Right lung (tissue), 10 donors: ENCODE measurements at places on chromosomes 13 and 19. TPM values are rescaled to one million over a fixed set of nuclear protein-coding genes. Genes with fewer than 3 reads are reported as not detected.

DNA sequence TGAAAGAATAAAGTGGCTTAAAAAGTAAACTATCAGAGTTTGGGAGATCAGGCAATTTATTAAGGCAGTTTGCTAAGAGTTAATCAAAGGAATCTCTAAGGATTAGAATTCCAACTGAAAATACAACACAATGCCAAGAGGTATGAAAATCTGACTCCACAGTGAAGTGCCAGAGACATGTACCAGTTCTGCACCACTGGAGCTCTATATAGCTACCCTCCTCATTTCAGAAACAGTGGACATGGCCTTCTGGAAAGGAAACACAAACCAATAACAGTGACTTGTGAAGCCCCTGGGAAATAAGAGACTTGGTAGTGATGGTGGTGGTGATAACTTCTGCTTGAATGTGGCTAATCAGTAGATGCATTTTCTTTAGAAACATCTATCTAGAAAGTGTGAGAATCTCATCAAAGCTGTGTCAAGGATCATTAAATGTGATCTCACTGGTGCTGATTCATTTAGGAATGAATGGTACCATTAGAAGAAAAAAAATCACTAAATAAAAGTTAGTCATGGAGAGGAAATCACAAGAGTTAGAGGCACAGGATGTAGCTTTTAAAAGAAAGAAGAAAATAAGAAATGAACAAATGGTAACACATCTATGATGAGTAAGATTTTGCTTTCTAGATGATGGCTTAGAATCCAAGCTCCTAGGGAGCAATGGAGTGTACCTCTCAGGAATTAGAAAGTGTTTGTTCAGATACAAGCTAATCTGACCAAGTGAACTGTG, 20.1 kb upstream of the N4BP2L1 start:
- DNase-seq: no peak

DNA sequence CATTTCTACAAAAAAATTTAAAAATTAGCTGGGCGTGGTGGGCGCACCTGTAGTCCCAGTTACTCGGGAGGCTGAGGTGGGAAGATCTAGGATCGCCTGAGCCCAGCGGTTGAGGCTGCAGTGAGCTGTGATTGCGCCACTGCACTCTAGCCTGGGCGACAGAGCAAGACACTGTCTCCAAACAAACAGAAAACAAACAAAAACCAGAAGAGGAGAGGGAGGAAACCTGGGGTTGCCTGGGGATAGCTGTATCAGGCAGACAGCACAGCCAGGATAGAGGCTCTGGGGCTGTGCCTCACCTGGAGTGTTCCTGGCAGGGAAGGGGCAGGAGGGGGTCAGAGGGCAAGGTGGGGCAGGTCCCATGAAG, 2.6 kb upstream of the POLR2E start:
- no peak for DNase-seq

DNA sequence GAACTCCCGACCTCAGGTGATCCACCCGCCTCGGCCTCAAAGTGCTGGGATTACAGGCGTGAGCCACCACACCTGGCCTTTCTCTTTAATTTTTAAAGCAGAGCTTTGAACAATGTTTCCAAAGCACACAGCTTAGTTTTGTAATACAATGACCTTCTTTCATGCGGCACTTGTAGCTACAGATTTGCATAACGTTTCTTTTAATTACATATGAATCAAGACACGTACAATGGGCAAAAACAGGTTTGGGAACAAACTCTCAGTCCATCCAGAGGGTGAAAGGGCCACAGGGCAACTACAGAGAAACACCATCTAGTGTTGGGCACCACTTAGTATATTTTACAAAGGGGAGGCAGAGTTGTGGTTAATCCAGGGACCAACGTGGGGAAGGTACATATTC, 19.0 kb upstream of the S1PR4 start:
- no peak for DNase-seq

DNA sequence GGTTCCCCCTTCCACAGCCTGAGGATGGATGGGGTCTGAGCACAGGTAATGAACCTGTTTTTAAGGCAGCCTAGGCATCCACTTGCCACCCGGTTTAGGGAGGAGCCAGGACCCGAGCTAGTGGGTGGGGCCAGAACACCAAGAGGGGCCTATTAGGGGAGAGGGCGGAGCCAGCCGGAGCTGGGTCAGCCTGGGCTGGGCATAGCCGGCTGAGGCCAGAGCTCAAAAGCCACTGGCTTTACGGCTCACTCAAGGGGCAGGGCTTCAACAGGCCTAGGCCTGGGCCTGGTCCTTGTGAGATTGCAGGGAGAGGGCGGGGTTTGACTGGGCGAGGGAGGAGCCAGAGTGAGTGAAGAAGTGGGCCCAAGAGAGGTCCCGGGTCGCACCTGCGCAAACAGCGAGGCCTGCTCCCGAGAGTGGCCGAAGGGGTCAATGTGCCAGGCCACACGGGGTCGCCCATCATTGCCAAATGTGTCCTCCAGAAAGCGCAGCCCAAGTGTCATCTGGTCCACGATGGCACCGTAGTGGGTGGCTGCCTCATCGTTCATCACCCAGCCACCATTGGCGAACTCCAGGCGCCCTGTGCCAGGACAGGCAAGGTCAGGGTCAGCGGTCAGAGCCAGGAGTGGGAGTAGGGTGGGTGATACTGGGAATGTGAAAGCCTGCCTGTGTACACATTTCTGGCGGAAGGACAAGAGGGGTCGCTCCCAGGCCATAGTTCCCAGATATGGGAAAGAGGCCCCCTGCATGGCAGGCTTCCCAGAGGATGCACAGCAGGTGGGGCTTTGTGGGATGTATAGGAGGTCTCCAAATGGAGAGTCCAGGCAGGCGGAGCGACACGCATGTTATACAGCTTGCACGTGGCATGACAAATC, 1.9 kb downstream of the MAN2B1 start:
- DNase-seq: no peak

STK24 gene
- polyA plus RNA-seq: 67.6 TPM

AP2S1 gene
- 95.9 TPM for polyA plus RNA-seq

FSD1 gene
- 1.5 TPM for polyA plus RNA-seq

OSCAR gene
- 0.38 TPM for polyA plus RNA-seq

DNA sequence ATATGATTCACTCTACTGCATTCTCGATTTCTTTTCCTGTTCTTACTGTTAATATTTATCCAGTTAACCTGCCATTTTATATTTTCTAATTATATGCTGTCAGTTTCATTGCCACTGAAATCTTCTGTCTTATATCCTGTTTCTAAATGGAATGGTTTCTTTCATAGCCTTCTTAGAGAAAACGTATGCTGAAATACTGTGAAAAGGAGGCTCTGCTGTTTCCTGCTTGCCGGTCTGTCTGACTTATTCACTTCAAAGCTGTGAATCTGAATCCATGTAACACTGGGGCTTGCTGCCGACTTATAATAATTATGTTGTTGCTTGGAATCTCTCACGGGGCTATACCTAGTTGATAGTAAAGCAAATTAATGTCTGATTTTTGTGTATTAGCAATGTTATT, 80.0 kb downstream of the GPR12 start:
- DNase-seq: no peak

GPATCH1 gene
- polyA plus RNA-seq: 17.1 TPM

DNA sequence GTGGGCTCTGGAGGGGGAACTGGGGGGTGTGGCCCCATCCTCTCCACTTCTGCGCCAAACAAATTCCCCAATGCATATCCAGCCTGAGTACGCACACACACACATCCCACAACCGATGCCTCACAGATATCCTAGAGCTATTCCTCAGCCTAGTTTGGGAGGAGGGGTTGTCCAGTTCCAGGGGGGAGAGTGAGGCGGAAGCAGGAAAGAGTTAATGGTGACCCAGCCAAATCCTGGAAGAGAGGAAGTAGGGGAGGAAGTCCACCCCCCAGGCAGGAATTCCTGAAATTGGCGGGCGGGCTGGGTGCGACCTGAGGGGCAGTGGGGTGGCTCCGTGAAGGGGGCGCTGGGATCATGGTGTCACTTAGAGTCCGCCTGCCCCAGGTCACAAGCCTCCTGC, 897 bp downstream of the GPR4 start:
- no peak for DNase-seq

DNA sequence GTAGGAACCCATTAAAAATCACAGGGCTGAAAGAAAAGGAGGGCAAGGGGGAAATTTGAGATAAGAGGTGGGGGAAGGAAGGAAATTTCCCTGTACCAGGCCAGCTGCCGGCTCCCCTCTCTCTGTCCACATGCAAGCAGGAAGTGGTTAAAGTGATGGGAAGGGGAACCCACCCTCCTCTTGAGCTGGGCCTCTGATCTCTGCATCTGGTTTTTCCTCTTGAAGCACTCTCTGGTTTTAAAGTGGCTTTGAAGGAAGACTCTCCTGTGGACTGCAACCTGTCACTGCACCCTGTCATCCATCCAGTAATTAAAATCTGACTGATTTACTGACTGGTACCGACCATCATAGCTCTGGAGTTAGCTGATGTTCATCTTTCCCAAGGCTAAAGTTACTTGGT, 239.6 kb downstream of the TSHZ3 start:
- DNase-seq: no peak

DNA sequence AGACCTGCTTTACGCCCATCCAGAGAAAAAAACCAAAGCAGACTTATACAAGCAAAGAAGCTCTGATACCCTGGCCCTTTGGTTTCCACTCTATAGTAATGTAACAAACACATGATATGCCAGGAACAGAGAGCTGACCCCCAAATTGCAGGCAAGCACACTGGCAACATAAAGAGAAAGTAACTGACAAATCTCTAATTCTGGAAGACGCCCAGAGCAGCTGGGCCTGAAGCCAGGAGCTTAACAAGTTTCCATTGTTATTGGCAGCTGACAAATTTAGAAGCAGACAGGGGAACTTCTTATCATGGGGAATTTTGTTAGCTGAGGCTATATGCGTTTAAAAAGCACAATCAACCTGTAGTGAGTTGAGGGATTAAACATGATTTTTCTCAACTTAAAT, 158.0 kb downstream of the DLEU7 start:
- DNase-seq: peak; percentile 50

DGKH gene
- polyA plus RNA-seq: 11.0 TPM

DNA sequence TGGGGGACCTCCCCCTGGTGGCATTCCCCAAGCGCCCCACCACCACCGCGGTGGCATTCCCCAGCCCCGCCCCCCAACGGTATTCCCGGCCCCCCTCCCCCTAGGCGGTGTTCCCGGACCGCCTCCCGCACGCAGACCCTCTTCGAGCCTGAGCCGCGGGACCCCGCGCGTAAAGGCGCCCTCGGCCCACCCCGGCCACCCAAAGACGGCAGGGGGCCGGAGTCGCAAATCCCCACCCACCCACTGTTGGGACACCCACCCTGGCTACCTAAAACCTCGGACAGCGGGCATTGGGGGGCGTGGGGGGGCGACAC, 22.4 kb downstream of the OLFM2 start:
- no peak for DNase-seq

OR7A5 gene
- polyA plus RNA-seq: not detected

GRCh38 chr19:11463391-11463790, 17.5 kb downstream of the ELAVL3 start:
- DNase-seq: no peak

CFAP97D2 gene
- 0.68 TPM for polyA plus RNA-seq

DMKN gene
- polyA plus RNA-seq: 145 TPM

- DNase-seq: no peak
Measured at GRCh38 chr19:15296353-15296752, 36.0 kb downstream of the BRD4 start.

DNA sequence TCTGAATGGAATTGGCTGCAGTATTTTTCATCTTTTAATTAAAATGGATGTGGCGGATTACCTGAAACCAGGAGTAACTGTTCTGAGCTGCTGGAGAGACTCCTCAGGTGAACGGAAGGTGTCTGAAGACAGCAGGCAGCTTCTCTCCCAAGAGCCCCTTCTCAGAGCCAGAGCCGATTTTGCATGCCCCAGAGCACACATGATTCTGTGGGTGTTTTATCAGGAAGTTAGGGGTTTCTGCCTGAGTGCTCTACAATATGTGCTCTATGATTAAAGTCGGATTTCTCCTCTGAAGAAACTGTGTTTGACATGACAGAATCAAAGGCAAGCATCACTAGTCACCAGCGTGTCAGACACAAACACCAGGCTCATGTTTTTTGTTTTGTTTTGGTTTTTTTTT, 60.7 kb upstream of the MCF2L start:
- DNase-seq: no peak

DNA sequence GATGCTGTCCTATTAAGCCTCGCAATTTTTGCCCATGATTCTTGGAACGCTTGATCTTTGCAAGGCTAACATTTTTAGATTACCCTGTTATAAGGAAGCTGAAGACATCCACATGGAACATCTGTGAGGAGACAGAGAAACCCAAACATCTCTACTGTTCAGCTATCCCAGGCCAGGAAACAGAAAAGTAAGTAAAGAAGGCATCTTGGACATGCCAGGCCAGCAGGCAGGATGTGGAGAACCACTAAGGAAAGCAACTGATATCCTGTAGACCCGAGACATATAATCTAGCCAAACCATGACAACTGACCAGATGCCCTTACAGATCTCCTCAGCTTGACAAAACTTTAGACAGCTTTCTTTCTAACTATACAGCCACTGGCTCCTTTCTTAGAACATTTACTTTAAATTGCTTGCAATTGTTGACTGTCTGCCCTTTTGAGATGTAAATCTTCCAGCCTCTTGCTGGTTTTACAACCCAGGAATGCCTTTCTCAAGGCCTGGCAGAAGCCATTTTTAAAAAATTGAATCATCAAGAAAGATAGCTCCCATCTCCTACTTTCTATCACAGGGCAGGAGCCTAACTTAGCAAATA, 255.8 kb upstream of the DACH1 start:
- DNase-seq: no peak

N4BP2L1 gene
- 50.6 TPM for polyA plus RNA-seq

MYBPC2 gene
- 0.08 TPM for polyA plus RNA-seq

GRCh38 chr13:33721724-33722123, 96.2 kb upstream of the RFC3 start:
- DNase-seq: no peak

GRCh38 chr19:10070730-10071446, 15.2 kb upstream of the SHFL start:
- DNase-seq: no peak

LRFN3 gene
- polyA plus RNA-seq: 7.7 TPM

PABPC3 gene
- 1.4 TPM for polyA plus RNA-seq

DNA sequence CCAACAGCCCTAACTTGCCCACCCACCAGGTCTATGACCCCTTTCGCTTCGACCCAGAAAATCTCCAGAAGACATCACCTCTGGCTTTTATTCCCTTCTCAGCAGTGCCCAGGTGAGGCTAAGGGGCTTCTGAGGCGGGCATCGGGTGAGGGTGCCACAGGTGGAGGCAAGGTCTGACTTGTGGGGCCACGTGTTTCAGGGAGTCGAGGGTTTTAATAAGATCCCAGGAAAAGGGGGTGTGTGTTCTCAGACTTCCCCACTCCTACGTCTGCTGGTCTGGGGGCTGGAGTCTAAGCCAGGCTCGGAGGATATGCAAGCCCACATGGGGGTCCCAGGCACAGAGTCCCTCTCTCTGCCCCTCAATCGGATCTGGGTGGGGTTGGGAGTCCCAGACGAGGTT, 30.9 kb upstream of the CYP4F8 start:
- DNase-seq: no peak

GRCh38 chr13:59979589-59979988, 184.1 kb downstream of the DIAPH3 start:
- DNase-seq: no peak

CGB3 gene
- not detected for polyA plus RNA-seq

BEST2 gene
- polyA plus RNA-seq: 0.13 TPM

GRCh38 chr13:51396352-51396751, 56.5 kb downstream of the INTS6 start:
- DNase-seq: no peak

- DNase-seq: peak; percentile 18
Measured at GRCh38 chr13:75550159-75550567, 572 bp downstream of the UCHL3 start.

ZNF497 gene
- 2.5 TPM for polyA plus RNA-seq
